Esophagus mucosa (tissue), 1 donor: ENCODE measurements at places on chromosomes 2 and 18. TPM values are rescaled to one million over a fixed set of nuclear protein-coding genes. Genes with fewer than 3 reads are reported as not detected.

- no peak for ATAC-seq
Measured at GRCh38 chr2:151908204-151908882, 80.1 kb upstream of the ARL5A start.

- ATAC-seq, result no peak
Measured at GRCh38 chr18:64037812-64038414, 68.0 kb downstream of the SERPINB8 start.

- ATAC-seq, result no peak
Measured at GRCh38 chr2:190482451-190482850, 52.1 kb downstream of the NEMP2 start.

DNA sequence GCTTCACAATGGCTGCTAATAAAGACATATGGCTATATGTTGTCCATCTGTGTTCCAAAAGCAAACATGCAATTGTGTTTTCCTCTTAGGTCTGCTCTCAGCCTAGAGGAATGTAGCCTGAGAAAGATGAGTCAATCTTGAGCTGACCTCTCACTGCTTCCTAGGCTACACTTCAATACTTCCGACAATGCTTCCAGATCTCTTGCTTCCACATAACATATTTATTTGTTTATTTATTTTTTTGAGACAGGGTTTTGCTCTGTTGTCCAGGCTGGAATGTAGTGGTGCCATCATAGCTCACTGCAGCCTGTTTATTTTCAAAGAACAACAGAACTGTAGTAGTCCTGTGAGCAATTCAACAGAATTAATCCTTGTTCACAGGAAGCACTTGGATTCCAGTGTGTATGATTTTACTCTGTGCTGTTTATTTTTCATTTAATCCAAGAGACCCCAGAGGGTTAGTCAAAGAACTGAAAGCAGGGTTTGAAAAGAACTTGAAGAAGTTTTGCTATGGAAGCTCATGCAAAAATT lies 437.9 kb downstream of the TXNL1 start:
- ATAC-seq, result peak; percentile 45

GRCh38 chr2:7437716-7438632 lies 520.8 kb downstream of the RNF144A start:
- ATAC-seq, result no peak

DNA sequence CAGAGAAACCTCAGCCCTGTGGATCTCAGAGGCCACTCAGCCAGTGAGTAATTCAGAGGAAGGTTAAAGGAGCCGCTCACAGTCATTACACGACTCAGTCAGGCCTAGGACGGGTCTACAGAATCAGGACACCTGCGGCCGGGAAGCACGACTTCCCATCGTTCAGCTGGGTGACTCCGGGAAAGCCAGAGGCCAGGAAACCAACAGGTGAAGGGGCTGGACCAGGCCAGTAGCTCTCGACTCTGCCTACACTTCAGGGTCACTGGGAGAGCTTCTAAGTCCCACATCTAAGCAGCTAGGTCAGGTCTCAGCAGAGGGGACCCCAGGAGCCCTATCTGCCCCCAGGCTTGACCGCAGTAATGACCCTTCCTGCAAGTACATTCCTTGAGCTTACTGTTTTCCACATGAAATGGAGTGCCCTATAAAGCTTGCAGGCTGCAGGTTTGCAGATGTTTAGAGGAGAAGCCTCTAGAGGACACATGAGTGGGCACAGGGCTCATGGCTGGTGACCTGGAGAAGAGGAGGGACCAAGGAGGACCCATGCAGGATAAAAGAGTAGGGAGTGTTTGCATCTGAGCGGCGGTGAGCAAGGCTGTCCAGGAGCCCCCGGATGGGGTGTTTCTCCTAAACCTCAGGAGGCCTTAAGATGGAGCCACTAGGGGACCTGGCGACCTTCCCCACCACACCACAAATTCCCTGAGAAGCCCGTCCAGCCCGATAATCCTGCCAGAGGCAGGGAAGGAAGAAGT lies 9.5 kb downstream of the DIPK1C start:
- no peak for ATAC-seq

GRCh38 chr2:152406836-152407161 lies 71.8 kb downstream of the FMNL2 start:
- no peak for ATAC-seq

GRCh38 chr2:151289972-151290866 lies 751 bp upstream of the NMI start:
- ATAC-seq, result peak; percentile 14

DNA sequence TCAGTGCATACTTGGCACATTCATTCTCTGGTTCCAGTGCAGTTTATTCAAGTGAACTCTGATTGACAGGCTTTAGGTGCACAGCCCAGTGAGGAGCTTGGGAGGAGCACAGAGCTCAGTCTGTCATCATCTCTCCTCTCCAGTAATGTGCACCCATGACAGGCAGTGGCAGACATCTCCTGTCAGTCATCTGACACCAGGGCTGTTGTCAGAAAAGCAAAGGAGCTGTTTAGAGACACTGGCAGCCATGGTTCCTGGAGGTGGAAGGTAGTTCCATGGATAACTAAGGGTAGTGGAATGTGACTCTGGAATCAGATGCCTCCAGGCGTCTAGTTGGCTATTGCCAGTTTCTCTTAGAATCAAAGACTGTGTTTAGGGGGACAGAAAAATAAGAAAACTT lies 308.8 kb downstream of the DCDC2C start:
- no peak for ATAC-seq

DNA sequence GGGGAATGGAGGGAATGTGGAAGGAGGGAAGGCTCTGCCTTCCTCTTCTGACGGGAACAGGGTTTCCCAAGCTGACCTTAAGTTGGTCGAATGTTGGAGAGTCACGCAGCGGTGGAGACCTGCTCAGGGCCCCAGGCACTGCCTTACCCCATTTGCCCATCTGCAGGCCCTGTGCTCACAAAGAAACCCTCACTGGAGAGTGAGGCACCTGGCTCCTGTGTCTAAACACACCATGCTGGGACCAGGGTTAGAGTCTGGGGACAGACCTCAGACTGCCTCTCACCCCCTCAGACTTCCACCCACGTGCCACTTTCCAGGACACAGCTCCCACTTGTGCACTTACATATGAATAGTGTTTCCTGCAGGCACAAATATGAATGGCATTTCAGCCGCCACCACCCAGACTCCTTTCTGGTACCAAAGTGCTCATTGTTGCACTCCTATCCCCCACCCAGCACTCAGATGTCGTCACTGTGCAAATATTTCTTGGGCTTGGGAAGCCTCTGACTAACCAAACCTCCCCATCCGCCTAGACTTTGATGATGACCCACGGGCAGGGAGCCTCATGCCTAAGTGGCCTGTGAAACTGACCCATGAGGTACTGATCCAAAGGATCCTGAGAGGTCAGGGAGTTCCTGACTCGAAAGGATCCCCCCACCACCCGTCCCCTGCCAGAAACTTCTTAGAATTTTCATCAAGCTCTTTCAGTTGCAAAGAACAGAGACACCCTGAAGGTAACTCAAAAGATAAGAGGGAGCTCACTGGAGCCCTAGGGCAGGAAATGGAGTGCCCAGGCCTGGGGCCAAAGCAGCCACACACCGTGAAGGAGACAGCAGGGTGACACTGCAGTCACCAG lies 78.3 kb downstream of the STPG4 start:
- peak; percentile 6 for ATAC-seq

- ATAC-seq, result no peak
Measured at GRCh38 chr2:177888581-177888980, 184.0 kb downstream of the PDE11A start.

GRCh38 chr2:197307933-197308521 lies 2.6 kb downstream of the ANKRD44 start:
- ATAC-seq, result no peak

DNA sequence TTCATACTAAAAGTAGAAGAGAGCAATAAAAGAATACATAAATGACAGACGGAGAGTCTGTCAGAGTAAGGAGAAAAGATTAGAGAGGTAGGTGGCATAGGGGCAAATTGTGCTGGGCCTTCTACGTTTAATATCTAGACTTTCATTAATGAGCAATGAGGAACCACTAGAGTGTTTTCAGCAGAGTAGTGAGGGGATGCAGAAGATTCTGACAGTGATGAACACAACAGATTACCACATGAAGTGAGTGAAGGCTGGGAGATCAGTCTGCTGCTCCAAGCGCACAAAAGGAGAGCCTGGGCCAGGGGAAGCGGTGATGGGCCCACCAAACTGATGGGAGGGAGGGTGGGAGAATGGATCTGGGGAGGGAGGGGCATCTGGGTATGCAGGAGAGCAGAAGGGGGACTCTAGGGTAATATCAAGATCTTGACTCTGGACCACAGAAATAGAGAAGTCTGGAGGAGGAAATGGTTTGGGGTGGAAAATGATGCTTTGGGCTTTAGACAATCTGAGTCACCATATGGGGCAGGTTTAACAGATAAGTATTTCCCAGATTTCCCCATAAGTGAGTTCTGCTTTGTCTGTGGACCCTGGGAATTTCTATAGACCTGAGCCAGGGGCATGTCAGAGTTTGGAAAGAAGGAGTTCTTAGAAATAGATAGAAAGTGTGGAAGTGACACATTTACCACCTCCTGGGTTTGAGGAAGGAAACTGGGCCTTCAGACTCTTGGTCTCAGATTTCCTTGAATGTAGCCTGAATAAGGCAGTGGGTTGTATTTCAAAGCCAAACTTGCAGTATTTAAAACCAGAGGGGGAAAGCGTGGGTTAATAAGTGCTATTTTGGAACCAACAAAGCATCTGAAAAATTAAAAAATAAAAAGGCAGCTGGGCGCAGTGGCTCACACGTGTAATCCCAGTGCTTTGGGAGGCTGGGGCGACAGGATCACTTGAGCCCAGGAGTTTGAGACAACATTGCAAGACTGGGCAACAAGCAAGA lies 15.0 kb upstream of the IL1A start:
- ATAC-seq, result no peak

DNA sequence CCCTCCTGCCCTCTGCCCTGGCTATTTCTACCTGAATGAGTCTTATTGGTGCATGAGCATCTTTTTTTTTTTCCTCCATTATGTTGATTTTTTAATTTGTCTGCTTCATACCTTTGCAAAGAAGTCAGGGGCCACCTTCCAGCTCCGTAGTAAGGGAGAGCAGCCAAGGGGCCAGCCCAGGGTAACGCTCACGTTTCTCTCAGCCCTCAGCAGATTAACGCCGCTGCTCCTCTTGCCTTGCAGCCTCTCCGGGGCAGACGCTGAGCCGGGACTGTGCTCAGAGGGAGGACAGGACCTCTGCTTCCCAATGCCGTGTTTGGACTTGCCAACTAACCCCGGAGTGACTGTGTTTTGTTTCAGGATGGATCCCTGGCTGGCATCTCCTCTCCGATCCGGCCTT lies 241.7 kb downstream of the ATAD2B start:
- no peak for ATAC-seq

DNA sequence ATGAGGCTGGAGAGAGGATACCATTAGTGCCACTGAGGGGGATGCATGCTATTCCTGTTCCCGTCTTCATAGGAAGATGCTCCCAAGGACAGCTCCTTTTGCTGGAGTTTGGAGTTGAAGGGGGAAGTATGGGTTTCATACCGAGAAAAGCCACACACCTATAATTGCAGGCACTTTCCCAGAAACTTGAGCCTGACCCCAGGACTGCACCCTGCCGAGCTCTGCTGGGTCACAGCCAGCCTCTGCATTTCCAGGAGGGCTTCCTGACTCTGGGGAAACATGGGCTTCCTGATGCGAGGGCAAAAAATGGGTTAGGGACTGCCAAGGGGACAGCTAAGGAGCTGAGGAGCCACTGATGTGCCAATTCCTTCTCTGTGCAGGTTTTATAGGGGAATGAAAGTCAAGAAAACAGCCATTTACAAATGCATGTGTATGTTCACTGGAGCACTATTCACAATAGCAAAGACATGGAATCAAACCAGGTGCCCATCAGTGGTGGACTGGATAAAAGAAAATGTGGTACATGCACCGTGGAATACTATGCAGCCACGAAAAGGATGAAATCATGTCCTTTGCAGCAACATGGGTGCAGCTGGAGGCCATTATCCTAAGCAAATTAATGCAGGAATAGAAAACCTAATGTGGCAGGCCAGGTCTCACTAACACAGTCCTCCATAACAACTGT lies 104.5 kb downstream of the ACAA2 start:
- no peak for ATAC-seq

DNA sequence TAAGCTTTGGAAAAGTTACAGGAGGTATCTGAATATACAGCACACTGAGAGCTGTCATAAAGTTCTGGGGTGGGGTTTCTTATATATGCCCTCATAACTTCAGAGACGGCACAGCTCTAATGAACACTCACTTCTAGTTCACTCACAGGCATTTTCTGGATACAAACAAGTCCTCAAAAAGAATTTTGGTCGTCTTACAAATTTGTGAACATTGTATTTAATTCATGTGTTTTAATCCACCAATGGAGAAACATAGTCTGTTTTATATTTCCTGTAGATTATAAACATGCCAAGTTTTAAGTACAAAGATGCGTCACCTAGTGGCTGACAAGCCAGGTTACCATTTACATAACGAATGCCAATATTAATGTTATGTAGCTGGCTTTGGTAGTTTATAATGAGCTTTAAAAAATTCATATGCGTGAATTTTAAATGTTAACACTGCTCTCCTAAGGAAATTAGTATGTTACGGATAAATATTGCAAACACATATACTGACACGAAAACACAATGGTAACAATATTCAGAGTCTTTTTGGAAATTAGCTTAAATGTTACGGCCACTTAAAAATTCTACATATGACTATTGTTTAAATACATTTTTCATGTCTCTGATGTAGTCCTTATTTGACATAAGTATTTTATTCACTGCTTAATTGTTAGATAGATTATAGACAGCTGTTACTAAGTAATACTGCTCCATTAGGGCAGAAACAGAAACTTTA lies 2.5 kb downstream of the COL3A1 start:
- no peak for ATAC-seq

DNA sequence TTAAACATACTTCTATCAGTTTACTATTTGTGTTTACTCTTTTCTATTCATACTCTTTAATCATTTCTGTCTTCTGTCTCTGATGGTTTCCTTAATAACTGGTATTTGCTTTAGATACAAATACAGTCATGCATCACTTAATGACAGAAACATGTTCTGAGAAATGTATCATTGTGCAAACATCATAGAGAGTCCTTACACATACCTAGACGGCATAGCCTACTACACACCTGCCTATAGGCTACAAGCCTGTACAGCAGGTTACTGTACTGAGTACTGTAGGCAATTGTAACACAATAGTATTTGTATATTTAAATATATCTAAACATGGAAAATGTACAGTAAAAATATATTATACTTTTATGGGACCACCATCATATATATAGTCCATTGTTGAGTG lies 36.3 kb downstream of the VSNL1 start:
- peak; percentile 94 for ATAC-seq

Gene ITSN2
- 66.5 TPM for total RNA-seq

Gene ITGB6
- 24.2 TPM for total RNA-seq

Gene MYO3B
- total RNA-seq, result 0.24 TPM

Gene DSC1
- 0.52 TPM for total RNA-seq

Gene COQ10B
- total RNA-seq, result 12.8 TPM

Gene SLC23A3
- total RNA-seq, result 0.64 TPM

Gene ACTG2
- 40.8 TPM for total RNA-seq

Gene BOLL
- total RNA-seq, result not detected

Gene MROH2A
- 0.52 TPM for total RNA-seq

Gene BCL11A
- total RNA-seq, result 43.0 TPM

Gene KCNJ3
- total RNA-seq, result not detected

Gene LINC00305
- total RNA-seq, result not detected

Gene IL36RN
- 64.1 TPM for total RNA-seq
